ENCODE measurements at places on chromosomes 6 and 20.

DNA sequence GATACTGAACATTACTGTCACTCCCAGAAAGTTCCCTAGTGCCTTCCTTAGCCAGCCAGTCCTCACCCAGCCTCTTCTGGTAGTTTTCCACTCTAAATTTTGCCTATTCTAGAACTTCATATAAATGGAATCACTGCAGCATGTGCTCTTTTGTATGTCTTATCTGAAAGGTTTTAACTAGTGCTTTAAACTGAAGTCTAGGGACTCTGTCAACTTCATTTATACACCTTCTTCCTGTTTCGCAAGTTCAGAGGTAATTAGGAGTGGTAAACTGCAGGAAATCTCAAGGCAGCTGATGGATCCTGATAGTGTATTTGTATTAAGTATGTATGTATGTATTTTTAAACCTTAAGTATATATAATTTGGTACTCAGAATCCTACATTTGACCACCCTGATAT is 94.3 kb downstream of the TCP11 start:
- DNase-seq = no peak

GRCh38 chr6:39407446-39407993 is 85.0 kb upstream of the KCNK16 start:
- no peak for DNase-seq

DNA sequence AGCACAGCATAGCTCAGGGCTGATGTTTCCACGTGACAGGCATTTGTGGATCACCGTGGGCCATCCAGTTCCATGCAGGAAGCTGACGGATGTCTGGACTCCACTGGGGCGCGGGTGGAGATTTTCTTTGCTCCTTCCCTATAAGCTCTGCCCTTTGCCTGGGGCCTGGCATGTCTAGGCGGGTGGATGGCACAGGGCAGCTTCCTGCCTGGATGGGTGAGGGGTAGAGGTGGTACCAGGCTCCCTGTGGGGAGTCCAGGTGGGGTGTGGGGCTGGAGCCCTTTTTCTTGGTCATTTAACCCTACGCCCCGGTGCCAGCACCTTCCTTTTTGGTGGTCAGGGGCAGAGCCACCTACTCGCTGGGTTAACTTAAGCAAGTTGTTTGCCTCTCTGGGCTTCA is 10.4 kb downstream of the FAM110A start:
- DNase-seq = no peak

DNA sequence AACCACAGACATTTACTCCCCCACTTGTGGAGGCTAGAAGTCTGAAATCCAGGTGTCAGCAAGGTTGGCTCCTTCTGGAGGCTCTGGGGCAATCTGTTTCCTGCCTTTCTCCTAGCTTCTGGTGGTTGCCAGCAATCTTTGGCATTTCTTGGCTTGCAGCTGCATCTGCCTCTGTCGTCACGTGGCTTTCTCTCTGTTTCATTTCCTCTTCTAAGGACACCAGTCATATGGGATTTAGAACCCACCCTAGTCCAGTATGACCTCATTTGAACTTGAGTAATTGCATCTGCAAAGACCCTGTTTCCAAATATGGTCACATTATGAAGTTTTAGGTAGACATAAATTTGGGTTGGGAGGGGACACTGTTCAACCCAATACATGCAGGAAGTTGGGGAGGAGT is 56.2 kb upstream of the EPB41L1 start:
- DNase-seq = no peak

GRCh38 chr20:47187450-47188195 is 168.9 kb downstream of the ZMYND8 start:
- DNase-seq = peak; percentile 30

GRCh38 chr6:157648561-157648960 is 174.5 kb upstream of the SNX9 start:
- DNase-seq = no peak

- no peak for DNase-seq
These were observed at the start of gene CCN5 for GRCh38 chr20:44714701-44715498. Gene CCN5 (plus strand): TSS chr20:44715369. CDS start chr20:44715391, 22 bp downstream.

- no peak for DNase-seq
These were observed 30.9 kb upstream of the CCN5 start for GRCh38 chr20:44684047-44684967.

GRCh38 chr6:62479697-62480220 is 193.7 kb upstream of the KHDRBS2 start:
- no peak for DNase-seq

DNA sequence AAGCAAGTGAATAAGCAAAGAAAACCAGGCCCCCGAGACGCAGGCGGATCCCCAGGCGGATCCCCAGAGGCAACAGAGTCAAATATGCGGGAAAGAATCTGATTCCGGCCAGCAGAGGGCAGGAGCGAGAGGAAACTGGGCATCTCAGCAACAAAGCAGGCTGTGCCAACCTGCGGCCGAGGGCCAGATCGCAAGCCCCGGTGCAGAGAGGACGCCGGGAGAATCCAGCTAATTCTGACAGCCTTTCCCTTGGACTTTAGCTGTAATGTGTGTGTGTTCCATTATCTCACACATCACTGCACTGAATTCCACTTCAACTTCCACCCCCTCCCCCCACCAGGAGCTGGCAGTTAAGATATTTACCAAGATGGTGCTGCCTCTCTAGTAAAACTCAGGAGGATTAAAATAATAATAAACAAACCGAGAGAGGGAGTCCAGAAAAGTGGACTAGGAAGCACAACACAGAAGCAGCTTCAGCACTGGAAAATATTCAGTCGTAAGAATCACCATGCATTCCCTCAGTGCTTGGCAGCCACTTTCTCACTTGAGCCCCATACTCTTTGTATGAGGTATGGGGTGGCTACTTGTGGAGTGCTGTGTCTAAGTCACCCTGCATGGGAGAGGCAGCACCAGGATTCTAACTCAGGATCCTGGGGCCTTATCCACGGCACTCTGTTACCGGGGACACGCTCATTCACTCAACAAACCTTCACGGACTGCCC is 66.2 kb upstream of the SNX9 start:
- peak; percentile 91 for DNase-seq

- DNase-seq = no peak
These were observed 6.4 kb downstream of the FBXO30 start for GRCh38 chr6:145808239-145808638.

- DNase-seq = no peak
These were observed 128.8 kb downstream of the PHACTR1 start for GRCh38 chr6:12845224-12846004.

DNA sequence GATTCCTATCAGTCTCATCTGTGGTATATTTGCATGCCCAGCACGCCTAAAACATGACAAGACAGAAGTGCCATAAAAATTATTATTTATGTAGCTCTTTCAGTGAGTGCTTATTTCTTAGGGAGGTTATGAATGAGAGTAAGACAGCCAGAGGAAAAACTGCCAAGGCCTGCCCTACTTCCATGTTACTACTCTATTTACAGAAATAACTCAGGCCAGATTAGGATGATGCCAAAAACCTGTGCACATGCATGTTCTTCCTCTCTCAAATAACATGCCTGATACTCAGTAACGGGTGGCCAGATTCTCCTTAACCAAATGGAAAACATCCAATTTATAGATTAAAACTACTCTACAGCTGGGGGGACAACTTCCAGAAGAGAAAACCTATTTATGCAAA is 45.7 kb downstream of the ILRUN start:
- no peak for DNase-seq

All from activated CD4-positive, alpha-beta memory T cell treated with anti-CD3 and anti-CD28 coated beads for 36 hours (primary cell).